ENCODE measurements at places on chromosomes 7 and 10. TPM values are rescaled to one million over a fixed set of nuclear protein-coding genes. Genes with fewer than 3 reads are reported as not detected.

The SLC13A1 gene
- not detected for polyA plus RNA-seq

The ACSL5 gene
- polyA plus RNA-seq: 0.08 TPM

The ATOH7 gene
- polyA plus RNA-seq: 0.12 TPM

The DOCK4 gene
- polyA plus RNA-seq: 8.5 TPM

The SLC18A3 gene
- polyA plus RNA-seq: 1.7 TPM

The SMKR1 gene
- polyA plus RNA-seq: 5.8 TPM

The PTCD1 gene
- 8.2 TPM for polyA plus RNA-seq

DNA sequence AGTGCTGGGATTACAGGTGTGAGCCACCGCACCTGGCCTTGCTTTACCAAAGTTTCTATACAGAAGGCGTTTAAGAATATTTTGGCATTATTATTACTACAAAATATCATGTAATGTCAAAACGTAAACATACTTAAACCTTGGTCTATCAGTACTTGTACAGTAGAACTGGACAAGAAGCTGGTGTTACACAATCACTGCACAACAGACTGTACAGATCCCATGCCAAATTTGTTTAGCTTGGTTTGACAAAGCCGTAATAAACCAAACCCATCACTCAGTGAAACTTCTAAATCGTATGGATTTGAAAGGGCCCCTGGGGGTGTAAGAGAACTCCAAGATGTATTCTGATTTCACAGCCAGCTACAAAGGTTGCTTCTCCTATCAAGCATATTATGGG is 51.8 kb upstream of the RHEB start:
- no peaks in the 10 kb centered on the region for H3K27me3 ChIP-seq
- H3K4me3 ChIP-seq: no peak overlapping the region
- peaks cover 4% of the 10 kb centered on the region for H3K4me1 ChIP-seq
- DNase-seq: no peak
- H3K27ac ChIP-seq: no peak overlapping the region
- H3K36me3 ChIP-seq: peaks cover 31% of the 10 kb centered on the region

GRCh38 chr10:26044141-26044749 is 110.2 kb downstream of the MYO3A start:
- no peaks in the 10 kb centered on the region for H3K4me1 ChIP-seq
- H3K27me3 ChIP-seq: no peaks in the 10 kb centered on the region
- DNase-seq: no peak
- H3K27ac ChIP-seq: no peak overlapping the region

GRCh38 chr7:27151931-27152815 is at the start of gene HOXA3:
Gene HOXA3, minus strand, starts transcription at chr7:27152583. Its CDS starts 41,943 bp downstream, at chr7:27110640.
- no peaks in the 10 kb centered on the region for H3K36me3 ChIP-seq
- H3K27me3 ChIP-seq: peaks cover 100% of the 10 kb centered on the region
- no peak within 1 kb of the TSS for H3K27ac ChIP-seq
- DNase-seq: peak; percentile 54

DNA sequence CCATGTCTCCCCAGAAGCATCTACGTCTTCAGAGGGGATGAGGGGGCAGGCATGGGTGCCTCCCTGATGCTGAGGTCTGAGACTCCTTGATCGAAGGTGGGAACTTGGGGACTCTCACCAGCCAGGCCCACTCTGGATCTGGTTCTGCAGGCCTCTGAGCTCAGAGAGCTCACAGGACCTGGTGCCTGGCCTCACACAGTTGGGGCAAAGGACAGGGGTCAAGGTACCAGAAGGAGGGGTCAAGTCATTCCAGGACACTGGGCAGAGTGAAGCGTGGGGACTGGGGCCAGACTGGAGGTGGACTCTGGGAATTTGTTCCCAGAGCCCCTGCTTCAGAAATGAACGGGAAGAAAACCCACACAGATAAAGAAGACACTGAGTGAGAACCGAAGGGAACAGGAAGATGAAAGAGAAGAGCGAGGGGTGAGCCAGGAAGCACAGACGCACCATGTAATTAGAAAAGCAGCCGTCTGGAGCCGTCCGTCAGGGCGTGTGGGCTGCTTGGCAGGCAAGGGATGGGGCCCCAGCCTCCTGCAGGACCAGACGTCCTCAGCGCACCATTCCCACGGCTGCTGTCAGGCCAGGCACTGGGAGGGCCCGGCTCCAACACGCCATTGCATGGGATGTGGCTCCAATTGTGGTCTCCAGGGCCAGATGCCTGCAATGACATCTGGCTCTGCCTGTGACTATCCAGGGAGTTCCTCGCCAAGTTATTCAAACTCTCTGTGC is 47.7 kb downstream of the ZCCHC24 start:
- no peak overlapping the region for H3K4me3 ChIP-seq
- DNase-seq: peak; percentile 72
- no peaks in the 10 kb centered on the region for H3K27me3 ChIP-seq
- peaks cover 58% of the 10 kb centered on the region for H3K4me1 ChIP-seq

DNA sequence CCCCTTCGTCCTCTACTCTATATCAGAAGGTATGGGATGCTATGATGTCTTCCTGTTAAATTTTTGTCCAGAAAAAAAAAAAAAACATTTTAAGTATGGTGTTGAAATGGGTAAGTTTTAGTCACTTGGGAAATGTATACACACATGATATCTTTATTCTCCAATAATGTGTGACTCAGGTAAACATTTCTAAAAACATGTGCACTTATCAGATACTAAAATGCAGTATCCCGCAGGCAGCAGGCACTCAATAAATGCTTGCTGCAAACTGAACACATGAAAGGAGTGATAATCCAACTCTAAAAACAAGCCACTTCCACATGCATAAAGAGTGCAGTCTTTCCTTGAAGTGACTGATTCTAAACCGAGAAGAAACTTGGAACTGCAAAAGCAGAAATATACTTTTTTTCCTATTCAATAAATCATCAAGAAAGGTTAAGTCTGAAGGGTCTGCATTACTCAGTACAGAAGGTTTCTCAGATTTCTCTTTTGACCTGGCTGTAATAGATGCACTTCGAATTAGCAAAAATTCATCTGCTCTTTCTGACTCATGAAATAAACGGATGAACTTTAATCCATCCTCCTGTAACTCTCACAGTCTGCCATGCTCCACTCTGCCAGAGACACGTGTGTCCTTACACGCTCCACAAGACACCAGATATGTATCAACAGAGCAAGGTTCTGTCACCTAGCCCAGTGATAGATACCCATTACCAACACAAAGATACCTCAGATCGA is 84.0 kb downstream of the HIPK2 start:
- no peak for DNase-seq
- no peaks in the 10 kb centered on the region for H3K27me3 ChIP-seq
- no peak overlapping the region for H3K27ac ChIP-seq
- no peak overlapping the region for H3K4me3 ChIP-seq

DNA sequence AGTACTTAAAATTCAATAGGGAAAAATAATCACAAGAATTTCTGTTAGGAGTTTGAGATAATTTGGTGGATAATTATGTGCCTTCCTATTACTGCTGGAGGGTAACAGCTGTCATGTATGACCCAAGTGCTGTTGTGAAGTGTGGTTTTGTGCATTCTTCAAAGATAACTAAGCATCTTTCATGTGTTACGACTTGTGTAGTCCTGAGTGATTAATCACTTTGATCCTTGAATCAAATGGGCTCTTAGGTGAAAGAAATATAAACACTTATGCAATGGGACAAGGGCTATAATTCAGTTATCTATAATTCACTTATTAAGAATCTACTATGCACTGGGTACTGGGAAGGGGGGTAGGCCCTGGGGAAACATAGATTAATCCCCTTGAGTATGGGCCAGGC is 89.0 kb downstream of the CH25H start:
- no peak overlapping the region for H3K27ac ChIP-seq
- no peak overlapping the region for H3K4me3 ChIP-seq
- H3K36me3 ChIP-seq: no peaks in the 10 kb centered on the region
- H3K4me1 ChIP-seq: peaks cover 14% of the 10 kb centered on the region
- no peak for DNase-seq

GRCh38 chr7:121006711-121007315 is 18.3 kb downstream of the CPED1 start:
- peaks cover 12% of the 10 kb centered on the region for H3K4me1 ChIP-seq
- no peak for DNase-seq
- no peaks in the 10 kb centered on the region for H3K27me3 ChIP-seq
- no peaks in the 10 kb centered on the region for H3K36me3 ChIP-seq
- H3K4me3 ChIP-seq: no peak overlapping the region

- no peaks in the 10 kb centered on the region for H3K4me1 ChIP-seq
- DNase-seq: no peak
- no peak overlapping the region for H3K27ac ChIP-seq
- H3K4me3 ChIP-seq: no peak overlapping the region
- no peaks in the 10 kb centered on the region for H3K36me3 ChIP-seq
Measured at GRCh38 chr10:20105236-20105635, 289.0 kb downstream of the PLXDC2 start.

- peak within 1 kb of the TSS; percentile 72 for H3K4me3 ChIP-seq
- peak; percentile 99 for DNase-seq
- H3K27me3 ChIP-seq: peaks cover 5% of the 10 kb centered on the region
- peaks cover 12% of the 10 kb centered on the region for H3K4me1 ChIP-seq
- H3K27ac ChIP-seq: no peak within 1 kb of the TSS
Measured at GRCh38 chr7:48035301-48035966, at the start of gene C7orf57. Gene C7orf57, plus strand, starts transcription at chr7:48035543. Its CDS starts 766 bp downstream, at chr7:48036309.

Data from SK-N-SH (cell line).